ENCODE measurements at places on chromosomes 2 and 18.

GRCh38 chr2:34098256-34098655 is 499.2 kb upstream of the FAM98A start:
- no peak overlapping the region for H3K27ac ChIP-seq
- no peaks in the 10 kb centered on the region for H3K36me3 ChIP-seq
- no peaks in the 10 kb centered on the region for H3K4me1 ChIP-seq

DNA sequence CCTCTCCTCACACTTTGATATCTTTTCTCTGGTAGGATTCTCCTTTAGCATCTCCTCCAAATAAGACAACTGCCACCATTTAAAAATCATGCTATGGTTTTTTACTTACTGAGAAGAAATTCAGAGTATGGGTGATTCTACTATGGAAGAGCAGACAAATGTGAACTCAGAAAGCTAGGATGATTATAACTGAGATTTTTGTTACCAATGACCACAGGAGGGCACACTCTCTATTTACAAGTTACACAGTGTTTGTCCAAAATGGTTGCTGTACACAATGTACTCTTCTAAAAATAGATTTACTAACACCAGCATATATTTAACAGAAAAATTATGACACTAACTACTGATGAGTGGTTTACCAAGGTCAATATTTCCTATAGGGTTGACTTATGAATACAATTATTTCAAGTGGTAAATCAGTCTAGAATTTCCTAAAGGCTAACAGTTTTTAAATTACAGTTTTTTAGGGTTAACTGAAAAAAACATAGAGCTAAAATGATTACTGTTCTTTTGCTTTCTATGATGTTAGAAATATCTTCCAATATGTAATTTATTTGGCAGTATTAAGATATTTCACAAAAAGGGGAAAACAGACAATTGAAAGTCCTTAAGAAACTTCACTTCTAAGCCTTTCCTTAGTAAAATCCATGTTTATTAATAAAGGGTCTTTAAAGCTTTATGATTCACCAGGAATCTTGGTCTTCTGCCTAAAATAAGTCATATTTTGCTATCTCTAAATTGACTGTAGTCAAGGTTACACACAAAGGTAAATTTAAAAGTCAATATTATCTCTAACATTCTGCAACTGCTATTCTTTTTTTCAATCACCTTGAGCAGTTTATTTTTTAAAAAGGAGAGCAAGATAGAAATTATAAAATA is 57.2 kb downstream of the MAP4K3 start:
- H3K27me3 ChIP-seq, result no peaks in the 10 kb centered on the region
- H3K4me3 ChIP-seq, result no peak overlapping the region
- no peak overlapping the region for H3K27ac ChIP-seq
- DNase-seq, result no peak

- no peak overlapping the region for H3K4me3 ChIP-seq
- no peak overlapping the region for H3K27ac ChIP-seq
- peaks cover 85% of the 10 kb centered on the region for H3K36me3 ChIP-seq
- H3K27me3 ChIP-seq, result no peaks in the 10 kb centered on the region
- DNase-seq, result no peak
Measured at GRCh38 chr2:43977677-43978375, 18.0 kb downstream of the LRPPRC start.

- H3K4me3 ChIP-seq, result no peak overlapping the region
- H3K27ac ChIP-seq, result no peak overlapping the region
- H3K4me1 ChIP-seq, result no peaks in the 10 kb centered on the region
Measured at GRCh38 chr2:172373766-172374165, 53.6 kb upstream of the ITGA6 start.

DNA sequence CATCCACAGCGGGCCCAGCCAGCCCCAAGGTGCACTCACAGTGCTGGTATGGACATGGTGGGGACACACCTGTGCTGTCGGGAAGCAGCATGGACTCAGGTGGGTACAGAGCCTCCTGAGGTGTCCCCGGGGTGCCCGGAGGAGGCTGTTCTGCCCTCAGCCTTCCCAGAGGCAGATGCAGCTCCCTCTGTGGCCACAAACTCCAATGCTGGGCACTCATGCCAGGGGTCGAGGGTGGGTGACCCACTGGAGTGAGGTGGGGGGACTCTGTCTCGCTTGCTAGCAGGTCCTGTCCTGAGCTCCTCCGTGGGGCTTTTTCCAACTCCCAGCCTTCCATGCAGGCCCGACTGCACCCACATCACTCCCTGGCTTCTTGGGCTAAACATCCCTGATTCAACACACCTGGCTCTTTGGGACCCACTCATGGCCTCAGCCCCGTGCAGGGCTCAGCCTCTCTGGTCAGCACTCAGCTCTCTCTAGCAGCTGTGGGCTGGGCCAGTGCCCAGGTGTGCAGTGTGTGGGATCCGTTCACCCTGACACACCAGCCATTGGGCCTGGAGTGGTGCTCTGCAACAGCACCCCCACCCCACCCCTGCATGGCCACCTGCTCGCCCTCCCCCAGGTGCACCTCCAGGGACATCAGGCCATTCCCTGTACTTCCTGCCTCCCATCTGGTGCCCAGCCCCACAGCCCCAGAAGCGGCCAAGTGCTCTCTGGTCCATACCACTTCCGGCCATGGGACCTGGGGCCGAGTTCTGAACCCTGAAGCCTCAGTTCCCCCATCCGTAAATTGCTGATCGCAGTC is 16.0 kb downstream of the RAMP1 start:
- H3K4me3 ChIP-seq, result no peak overlapping the region
- H3K27me3 ChIP-seq, result peaks cover 3% of the 10 kb centered on the region
- H3K4me1 ChIP-seq, result peaks cover 9% of the 10 kb centered on the region

DNA sequence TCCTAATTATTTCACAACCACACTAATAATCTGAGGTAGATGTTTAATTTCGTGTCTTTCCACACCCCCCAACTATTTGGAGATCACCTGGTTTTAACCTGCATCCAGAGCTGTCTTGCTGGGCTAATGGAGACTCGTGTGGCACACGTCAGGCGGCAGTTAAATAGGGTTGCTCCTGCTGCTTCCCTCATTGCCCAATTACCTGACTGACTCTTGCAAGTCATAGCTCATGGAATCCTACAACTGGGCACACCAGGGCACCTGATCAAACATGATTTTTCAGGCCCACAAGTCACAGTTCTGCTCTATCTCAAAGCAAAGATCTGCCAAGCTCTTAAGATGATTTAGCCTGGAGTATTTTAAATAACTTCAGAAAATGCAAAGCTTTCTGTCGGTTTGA is 1430.4 kb upstream of the ACVR2A start:
- no peak overlapping the region for H3K27ac ChIP-seq
- no peaks in the 10 kb centered on the region for H3K27me3 ChIP-seq
- no peaks in the 10 kb centered on the region for H3K36me3 ChIP-seq
- H3K4me1 ChIP-seq, result no peaks in the 10 kb centered on the region

- DNase-seq, result no peak
- H3K27me3 ChIP-seq, result no peaks in the 10 kb centered on the region
- H3K4me3 ChIP-seq, result no peak overlapping the region
- H3K4me1 ChIP-seq, result peaks cover 24% of the 10 kb centered on the region
Measured at GRCh38 chr2:134366359-134366758, 112.5 kb downstream of the MGAT5 start.

- peaks cover 19% of the 10 kb centered on the region for H3K4me1 ChIP-seq
- H3K27ac ChIP-seq, result no peak overlapping the region
- no peak for DNase-seq
- H3K4me3 ChIP-seq, result no peak overlapping the region
- no peaks in the 10 kb centered on the region for H3K27me3 ChIP-seq
Measured at GRCh38 chr18:49959176-49959575, 145.8 kb upstream of the ACAA2 start.

GRCh38 chr18:70194227-70194890 is 11.1 kb downstream of the RTTN start:
- no peak for DNase-seq
- H3K27ac ChIP-seq, result no peak overlapping the region
- H3K27me3 ChIP-seq, result no peaks in the 10 kb centered on the region

DNA sequence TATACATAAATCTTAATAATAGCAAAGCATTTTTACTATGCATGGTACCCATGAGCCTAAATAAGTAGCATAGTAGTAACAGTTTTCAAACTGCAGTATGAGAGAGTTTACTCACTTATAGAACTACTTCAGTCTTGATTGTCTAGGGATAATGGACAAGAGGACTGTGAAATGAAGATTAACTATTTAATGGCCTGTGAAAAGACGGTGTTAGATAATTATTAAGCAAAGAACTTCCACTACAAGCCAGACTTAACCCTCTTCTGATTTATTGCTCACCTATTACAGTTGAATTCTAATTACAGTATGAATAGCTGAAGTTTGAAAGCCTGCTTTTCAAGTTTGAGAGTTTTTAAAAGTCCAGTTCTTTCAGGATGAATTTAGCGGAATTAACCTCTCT is 18.9 kb downstream of the PIK3C3 start:
- no peak for DNase-seq
- no peaks in the 10 kb centered on the region for H3K4me1 ChIP-seq
- H3K36me3 ChIP-seq, result peaks cover 26% of the 10 kb centered on the region
- no peaks in the 10 kb centered on the region for H3K27me3 ChIP-seq

GRCh38 chr2:216632346-216632951 is 771 bp upstream of the IGFBP2 start:
- no peak overlapping the region for H3K4me3 ChIP-seq
- H3K27ac ChIP-seq, result no peak overlapping the region
- peaks cover 24% of the 10 kb centered on the region for H3K27me3 ChIP-seq
- peaks cover 11% of the 10 kb centered on the region for H3K4me1 ChIP-seq
- no peak for DNase-seq
